ENCODE measurements at places on chromosomes 3 and 15.

DNA sequence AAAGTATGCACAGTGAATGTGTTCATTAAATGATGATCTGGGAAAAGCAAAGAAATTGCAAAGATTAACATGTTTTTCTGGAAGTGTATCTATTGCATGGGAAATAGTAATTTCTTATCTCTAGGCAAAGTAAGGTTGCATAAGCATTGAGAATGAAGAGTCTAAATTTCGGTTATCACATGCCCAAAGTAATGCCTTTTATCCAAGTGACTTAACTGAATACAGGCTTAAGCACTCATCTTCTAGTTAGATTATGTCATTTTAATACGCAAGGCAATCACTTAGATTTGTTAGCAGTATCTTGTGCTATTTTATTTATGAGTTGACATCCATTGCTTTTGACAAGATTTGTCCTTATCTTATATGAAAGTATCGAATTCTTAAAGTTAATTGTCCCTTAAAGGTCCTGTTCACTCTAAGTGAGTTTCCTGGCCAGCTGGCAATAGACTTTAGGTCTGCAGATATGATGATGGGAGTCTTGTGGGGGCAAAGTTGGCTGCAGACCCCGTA, 100.5 kb downstream of the NAALADL2 start:
- no peak for DNase-seq

- DNase-seq, result no peak
Observed at GRCh38 chr3:37703626-37704025, 158.1 kb upstream of the CTDSPL start.

DNA sequence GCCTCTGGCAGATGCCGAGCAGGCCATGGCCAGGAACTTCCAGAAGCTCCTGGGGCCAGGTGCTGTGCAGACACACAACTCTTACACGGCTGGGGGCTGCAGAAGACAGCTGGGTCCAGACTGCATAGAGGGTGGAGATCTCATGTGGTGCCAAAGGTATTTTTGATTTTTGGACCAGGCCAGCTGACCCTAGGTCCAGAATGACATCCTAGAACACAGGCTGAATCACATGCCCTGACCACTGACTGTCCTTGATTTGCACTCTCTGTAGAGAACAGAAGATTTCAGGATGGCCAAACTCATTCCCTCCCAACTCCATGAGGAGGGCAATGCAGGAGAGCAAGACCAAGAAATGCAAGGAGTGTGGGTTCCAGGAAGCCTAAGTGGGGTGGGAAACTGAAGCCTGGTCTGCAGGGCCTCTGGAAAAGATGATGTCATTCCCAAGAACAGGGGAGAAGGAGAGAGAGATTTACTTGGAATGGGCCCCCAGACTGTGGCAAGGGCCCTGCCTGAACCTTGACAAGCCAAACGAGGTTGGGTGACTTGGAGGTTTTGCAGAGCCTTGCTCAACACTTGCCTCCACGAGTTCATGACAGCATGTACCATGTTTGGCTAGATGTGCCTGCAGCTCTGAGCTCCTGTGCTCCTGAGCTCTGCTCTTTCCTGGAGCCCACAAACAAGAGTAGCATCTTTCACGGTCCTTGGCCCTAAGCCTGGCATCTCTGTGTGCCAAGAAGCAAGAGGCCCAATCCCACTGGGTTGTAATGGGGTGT, 38.5 kb upstream of the CTSH start:
- no peak for DNase-seq

- DNase-seq, result no peak
Observed at GRCh38 chr3:183212565-183212964, 40.5 kb upstream of the B3GNT5 start.

Measured in stimulated activated CD4-positive, alpha-beta T cell treated with anti-CD3 and anti-CD28 coated beads, Interleukin-15, amount 100 ng/mL, for 24 hours (primary cell).